Pulmonary artery endothelial cell (primary cell): ENCODE measurements at places on chromosomes 12 and 14. TPM values are rescaled to one million over a fixed set of nuclear protein-coding genes. Genes with fewer than 3 reads are reported as not detected.

Gene KRT6A
- total RNA-seq: 0.79 and 12.6 TPM in 2 replicates

Gene TSPAN8
- 0.18 and 0.33 TPM in 2 replicates for total RNA-seq

Gene C12orf54
- total RNA-seq: not detected in 2 replicates

Gene LALBA
- not detected in 2 replicates for total RNA-seq

Gene ZFYVE21
- total RNA-seq: 65.8 and 86.9 TPM in 2 replicates

Gene DAO
- not detected in 2 replicates for total RNA-seq

GRCh38 chr12:31647086-31647491 is 12.4 kb upstream of the ETFBKMT start:
- DNase-seq: no peak

GRCh38 chr14:103492156-103492925 is 30.3 kb downstream of the CKB start:
- no peak for DNase-seq

- no peak for DNase-seq
Observed at GRCh38 chr14:60420050-60420449, 65.8 kb downstream of the C14orf39 start.

- peak; percentile 36 for DNase-seq
Observed at GRCh38 chr12:22101749-22102243, 55.8 kb downstream of the CMAS start.

- no peak for DNase-seq
Observed at GRCh38 chr14:86787717-86788116, 1205.3 kb downstream of the GALC start.
